Colonic mucosa (tissue), 4 donors: ENCODE measurements at places on chromosomes 3 and 15. TPM values are rescaled to one million over a fixed set of nuclear protein-coding genes. Genes with fewer than 3 reads are reported as not detected.

Gene RGMA
- 4.2 TPM for total RNA-seq

Gene ZNF280D
- total RNA-seq = 24.9 TPM

Gene ATP10A
- 0.89 TPM for total RNA-seq

Gene TUSC7
- not detected for total RNA-seq

DNA sequence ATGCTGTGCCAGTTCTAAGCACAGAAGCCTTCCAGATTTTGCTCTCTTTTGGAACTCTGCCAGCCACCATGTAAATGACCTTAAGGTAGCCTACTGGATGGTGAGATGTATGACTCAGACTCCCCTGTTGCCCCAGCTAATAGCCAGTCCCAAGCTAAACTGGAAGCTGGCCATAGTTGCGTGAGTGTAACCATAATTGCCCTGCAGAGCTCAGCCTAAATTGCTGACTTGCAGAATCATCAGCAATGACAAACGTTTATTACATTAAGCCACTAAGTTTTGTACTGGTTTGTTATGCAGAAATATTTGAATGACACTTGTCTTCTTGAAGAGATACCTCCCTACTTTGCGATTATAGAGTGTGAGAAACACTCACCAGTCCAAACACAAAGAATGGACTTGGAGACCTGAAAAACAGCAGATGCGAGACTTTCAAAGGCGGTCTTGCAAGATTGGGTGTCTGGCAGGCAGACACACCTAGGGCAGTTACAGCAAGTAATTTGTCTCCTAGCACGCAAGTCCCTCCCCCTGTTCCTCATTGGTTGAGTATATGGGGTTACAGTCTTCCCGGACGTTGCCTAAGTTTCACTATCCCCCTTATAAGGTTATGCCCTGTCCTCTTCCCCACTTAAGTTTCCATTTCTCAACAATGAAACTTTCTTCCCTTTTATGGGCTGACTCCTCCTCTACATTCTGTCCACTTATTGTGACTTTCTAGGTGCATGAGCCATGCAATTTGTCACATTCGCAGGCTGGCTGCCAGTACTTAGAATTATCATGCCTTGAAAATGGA is 83.6 kb upstream of the XCR1 start:
- peak; percentile 67 for DNase-seq
- no peak overlapping the region for H3K4me3 ChIP-seq
- H3K27me3 ChIP-seq = no peaks in the 10 kb centered on the region
- H3K36me3 ChIP-seq = no peaks in the 10 kb centered on the region

- no peak overlapping the region for H3K4me3 ChIP-seq
- no peaks in the 10 kb centered on the region for H3K4me1 ChIP-seq
- H3K36me3 ChIP-seq = no peaks in the 10 kb centered on the region
- no peak overlapping the region for H3K27ac ChIP-seq
- DNase-seq = no peak
- no peaks in the 10 kb centered on the region for H3K27me3 ChIP-seq
Observed at GRCh38 chr3:115667738-115668065, 44.4 kb downstream of the GAP43 start.

GRCh38 chr3:81518945-81519344 is 242.5 kb downstream of the GBE1 start:
- no peak for DNase-seq
- no peaks in the 10 kb centered on the region for H3K36me3 ChIP-seq
- no peaks in the 10 kb centered on the region for H3K4me1 ChIP-seq

- H3K4me1 ChIP-seq = peaks cover 5% of the 10 kb centered on the region
- H3K4me3 ChIP-seq = no peak overlapping the region
- H3K27ac ChIP-seq = no peak overlapping the region
- no peak for DNase-seq
Observed at GRCh38 chr3:46904303-46905212, 27.0 kb downstream of the PTH1R start.

GRCh38 chr15:29554531-29554930 is 267.7 kb downstream of the TJP1 start:
- no peak for DNase-seq
- H3K36me3 ChIP-seq = no peaks in the 10 kb centered on the region

DNA sequence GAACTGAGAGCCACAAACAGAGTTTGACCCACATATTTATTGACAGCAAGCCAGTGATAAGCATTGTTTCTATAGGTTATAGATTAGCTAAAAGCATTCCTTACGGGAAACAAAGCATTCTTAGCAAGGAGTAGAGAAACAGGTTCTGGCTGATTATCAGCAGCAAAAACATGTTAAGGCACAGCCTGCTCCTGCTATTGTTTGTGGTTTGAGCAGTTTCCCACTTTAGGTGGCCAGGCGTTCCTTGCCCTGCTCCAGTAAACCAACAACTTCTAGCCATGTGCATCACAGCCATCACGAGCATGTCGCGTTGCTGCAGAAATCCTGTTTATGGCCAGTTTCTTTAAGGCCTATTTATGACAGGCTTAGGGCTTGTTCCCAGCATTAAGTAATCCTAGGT is 44.7 kb upstream of the C2CD4B start:
- peak overlapping the region; percentile 22 for H3K27ac ChIP-seq
- no peak for DNase-seq
- no peak overlapping the region for H3K4me3 ChIP-seq
- no peaks in the 10 kb centered on the region for H3K27me3 ChIP-seq

GRCh38 chr3:128859630-128860029 is 19.8 kb upstream of the ACAD9 start:
- no peak for DNase-seq
- no peak overlapping the region for H3K27ac ChIP-seq
- no peak overlapping the region for H3K4me3 ChIP-seq
- no peaks in the 10 kb centered on the region for H3K4me1 ChIP-seq

DNA sequence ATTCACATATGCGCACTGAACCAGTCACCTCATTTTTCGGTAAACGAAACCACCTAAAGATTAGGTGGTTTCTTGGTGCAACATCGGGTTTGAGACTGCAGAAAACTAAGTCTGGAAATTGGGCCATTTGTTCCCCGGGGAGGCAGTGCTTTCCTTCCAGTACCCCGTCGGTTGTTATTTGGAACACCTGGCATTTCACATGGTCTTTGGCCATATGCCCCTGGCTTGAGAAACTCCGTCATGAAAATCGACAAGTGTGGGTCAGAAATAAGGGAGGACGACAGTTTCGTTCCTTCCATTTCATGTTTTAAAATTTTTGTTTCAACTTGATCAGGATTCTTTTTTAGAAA is 544 bp upstream of the GATM start:
- peak overlapping the region; percentile 43 for H3K4me3 ChIP-seq
- H3K36me3 ChIP-seq = no peaks in the 10 kb centered on the region

- H3K4me3 ChIP-seq = no peak overlapping the region
- no peaks in the 10 kb centered on the region for H3K4me1 ChIP-seq
- no peaks in the 10 kb centered on the region for H3K27me3 ChIP-seq
- H3K36me3 ChIP-seq = no peaks in the 10 kb centered on the region
Observed at GRCh38 chr3:125024817-125025216, 31.0 kb downstream of the HEG1 start.

GRCh38 chr15:40479024-40479423 is 8.2 kb downstream of the CHST14 start:
- H3K4me1 ChIP-seq = no peaks in the 10 kb centered on the region
- H3K4me3 ChIP-seq = no peak overlapping the region
- H3K27me3 ChIP-seq = no peaks in the 10 kb centered on the region
- no peaks in the 10 kb centered on the region for H3K36me3 ChIP-seq
- H3K27ac ChIP-seq = no peak overlapping the region

- H3K36me3 ChIP-seq = no peaks in the 10 kb centered on the region
- peaks cover 4% of the 10 kb centered on the region for H3K27me3 ChIP-seq
- H3K27ac ChIP-seq = no peak overlapping the region
- H3K4me3 ChIP-seq = no peak overlapping the region
Observed at GRCh38 chr3:14608298-14608697, 43.3 kb upstream of the CCDC174 start.

DNA sequence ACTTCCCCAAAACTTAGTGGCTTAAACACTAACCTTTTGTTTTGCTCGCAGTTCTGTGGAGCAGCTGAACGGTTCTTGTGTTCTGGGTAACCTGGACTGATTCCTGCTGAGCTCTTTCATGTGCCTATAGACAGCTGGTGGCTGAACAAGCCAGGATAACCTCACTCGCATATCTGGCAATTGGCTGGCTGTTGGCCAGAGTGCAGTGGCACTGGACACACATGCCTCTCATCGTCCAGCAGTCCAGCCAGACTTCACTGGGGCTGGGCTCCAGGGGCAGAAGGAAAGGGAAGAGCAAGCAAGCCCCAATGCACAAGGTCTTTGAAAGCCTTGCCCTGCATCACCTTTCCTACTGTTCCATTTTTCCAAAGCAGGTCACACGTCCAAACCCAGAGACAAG is 53.6 kb upstream of the GATA2 start:
- no peaks in the 10 kb centered on the region for H3K27me3 ChIP-seq
- H3K36me3 ChIP-seq = no peaks in the 10 kb centered on the region
- no peak overlapping the region for H3K27ac ChIP-seq
- H3K4me3 ChIP-seq = no peak overlapping the region
- H3K4me1 ChIP-seq = no peaks in the 10 kb centered on the region
- no peak for DNase-seq

DNA sequence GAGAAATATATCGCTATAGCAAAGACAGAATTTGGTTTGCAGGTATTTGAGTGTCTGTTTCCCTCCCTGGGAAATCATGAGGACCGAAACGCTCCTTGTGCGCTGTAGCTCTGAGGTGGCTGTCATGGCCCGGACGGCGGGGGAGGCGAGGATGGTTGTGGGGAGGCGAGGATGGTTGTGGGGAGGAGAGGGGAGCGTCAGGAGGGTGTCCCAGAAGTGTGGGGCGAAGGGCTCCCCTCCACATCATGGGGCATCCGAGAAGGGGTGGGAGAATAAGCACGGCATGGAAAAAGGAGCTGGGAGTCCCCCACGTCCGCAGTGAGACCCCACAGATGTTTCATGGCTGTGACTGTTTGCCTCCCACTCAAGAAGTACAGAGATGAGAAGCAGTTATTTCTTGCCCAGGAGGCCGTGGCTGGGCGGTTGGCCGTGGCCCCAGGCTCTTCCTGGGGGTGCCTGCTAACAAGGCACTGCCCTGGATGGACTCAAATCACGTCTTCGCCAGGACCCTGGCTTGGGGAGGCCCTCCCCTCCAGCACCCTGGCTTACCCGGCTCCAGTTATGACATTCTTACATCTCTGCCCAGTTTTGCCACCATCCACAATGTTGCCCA is 947 bp upstream of the ATP10A start:
- H3K27me3 ChIP-seq = no peaks in the 10 kb centered on the region
- H3K4me1 ChIP-seq = no peaks in the 10 kb centered on the region
- no peak for DNase-seq
- H3K4me3 ChIP-seq = peak overlapping the region; percentile 45
- no peaks in the 10 kb centered on the region for H3K36me3 ChIP-seq

GRCh38 chr15:68962465-68962864 is 32.1 kb downstream of the SPESP1 start:
- H3K4me1 ChIP-seq = no peaks in the 10 kb centered on the region
- no peak overlapping the region for H3K4me3 ChIP-seq
- no peak overlapping the region for H3K27ac ChIP-seq
- H3K27me3 ChIP-seq = no peaks in the 10 kb centered on the region
- H3K36me3 ChIP-seq = no peaks in the 10 kb centered on the region

DNA sequence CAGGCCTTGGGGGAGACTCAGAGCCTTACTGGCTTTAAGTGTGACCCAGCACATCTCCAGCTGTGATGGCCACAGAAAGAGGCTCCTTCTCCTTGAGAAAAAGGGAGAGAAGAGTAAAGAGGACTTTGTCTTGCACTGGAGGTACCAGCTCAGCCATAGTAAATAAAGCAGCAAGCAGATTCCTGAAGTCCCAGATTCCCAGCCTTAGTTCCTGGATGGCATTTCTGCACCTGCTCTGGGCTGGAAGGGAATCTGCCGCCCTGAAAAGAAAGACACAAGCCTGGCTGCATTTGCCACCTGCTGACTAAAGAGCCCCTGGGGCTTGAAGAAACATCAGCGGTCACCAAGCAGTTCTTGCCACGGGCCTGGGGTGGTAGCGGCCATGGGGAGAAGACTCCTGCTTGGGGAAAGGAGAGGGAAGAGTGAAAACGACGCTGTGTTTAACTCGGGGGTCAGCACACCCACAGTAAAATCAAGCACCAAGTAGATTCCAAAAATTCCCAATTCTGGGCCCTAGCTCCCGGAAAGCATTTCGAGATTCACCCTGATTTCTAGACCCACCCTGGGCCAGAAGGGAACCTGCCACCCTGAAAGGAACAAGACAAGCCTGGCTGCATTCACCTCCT is 24.2 kb upstream of the TNK2 start:
- H3K36me3 ChIP-seq = no peaks in the 10 kb centered on the region
- no peaks in the 10 kb centered on the region for H3K27me3 ChIP-seq
- DNase-seq = no peak
- no peak overlapping the region for H3K4me3 ChIP-seq
- H3K27ac ChIP-seq = peak overlapping the region; percentile 61

DNA sequence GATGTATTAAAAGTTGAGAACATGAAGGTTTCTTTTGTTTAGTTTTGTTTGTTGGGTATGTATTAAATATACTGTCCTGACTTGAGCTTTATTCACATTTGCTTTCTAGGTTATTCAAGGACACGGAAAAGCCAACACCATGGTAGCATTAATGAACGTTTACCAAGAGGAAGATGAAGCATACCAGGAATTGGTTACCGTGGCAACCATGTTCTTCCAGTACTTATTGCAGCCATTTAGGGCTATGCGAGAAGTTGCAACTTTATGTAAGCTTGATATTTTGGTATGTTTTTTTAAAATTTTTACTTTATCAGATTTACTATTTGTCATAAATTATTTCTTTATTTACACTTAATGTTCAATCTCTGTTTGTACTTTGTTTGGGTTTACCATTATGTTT is 3.6 kb downstream of the WHAMM start:
- no peak overlapping the region for H3K4me3 ChIP-seq
- no peak overlapping the region for H3K27ac ChIP-seq
- no peak for DNase-seq

DNA sequence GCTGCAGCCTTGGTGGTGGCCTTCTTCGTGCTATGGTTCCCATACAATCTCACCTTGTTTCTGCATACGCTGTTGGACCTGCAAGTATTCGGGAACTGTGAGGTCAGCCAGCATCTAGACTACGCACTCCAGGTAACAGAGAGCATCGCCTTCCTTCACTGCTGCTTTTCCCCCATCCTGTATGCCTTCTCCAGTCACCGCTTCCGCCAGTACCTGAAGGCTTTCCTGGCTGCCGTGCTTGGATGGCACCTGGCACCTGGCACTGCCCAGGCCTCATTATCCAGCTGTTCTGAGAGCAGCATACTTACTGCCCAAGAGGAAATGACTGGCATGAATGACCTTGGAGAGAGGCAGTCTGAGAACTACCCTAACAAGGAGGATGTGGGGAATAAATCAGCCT is 10.4 kb downstream of the CYP8B1 start:
- no peaks in the 10 kb centered on the region for H3K36me3 ChIP-seq
- H3K27ac ChIP-seq = no peak overlapping the region
- H3K27me3 ChIP-seq = no peaks in the 10 kb centered on the region
- H3K4me3 ChIP-seq = no peak overlapping the region
